ENCODE measurements at places on chromosomes 13 and 19. TPM values are rescaled to one million over a fixed set of nuclear protein-coding genes. Genes with fewer than 3 reads are reported as not detected.

PNMA8A gene
- 17.0 TPM for total RNA-seq

DNA sequence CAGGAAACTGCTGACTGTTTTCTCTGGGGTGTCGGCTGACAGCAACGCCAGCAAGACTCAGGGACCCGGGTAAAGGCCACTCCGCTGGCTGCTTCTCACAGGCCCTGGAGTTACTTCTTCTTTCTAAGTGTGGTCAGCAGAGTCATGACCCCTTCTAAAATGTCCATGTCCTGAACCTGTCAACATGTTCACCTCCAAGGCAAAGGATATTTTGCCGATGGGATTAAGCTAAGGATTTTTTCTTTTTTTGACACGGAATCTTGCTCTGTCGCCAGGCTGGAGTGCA lies 7.9 kb downstream of the PEX11G start:
- no peak overlapping the region for H3K27ac ChIP-seq
- H3K27me3 ChIP-seq: no peaks in the 10 kb centered on the region
- no peaks in the 10 kb centered on the region for H3K36me3 ChIP-seq
- no peak for DNase-seq

GRCh38 chr19:2446381-2446780 lies 10.4 kb downstream of the LMNB2 start:
- no peak overlapping the region for H3K4me3 ChIP-seq
- no peak for DNase-seq
- H3K36me3 ChIP-seq: no peaks in the 10 kb centered on the region
- no peaks in the 10 kb centered on the region for H3K4me1 ChIP-seq
- H3K27me3 ChIP-seq: no peaks in the 10 kb centered on the region

DNA sequence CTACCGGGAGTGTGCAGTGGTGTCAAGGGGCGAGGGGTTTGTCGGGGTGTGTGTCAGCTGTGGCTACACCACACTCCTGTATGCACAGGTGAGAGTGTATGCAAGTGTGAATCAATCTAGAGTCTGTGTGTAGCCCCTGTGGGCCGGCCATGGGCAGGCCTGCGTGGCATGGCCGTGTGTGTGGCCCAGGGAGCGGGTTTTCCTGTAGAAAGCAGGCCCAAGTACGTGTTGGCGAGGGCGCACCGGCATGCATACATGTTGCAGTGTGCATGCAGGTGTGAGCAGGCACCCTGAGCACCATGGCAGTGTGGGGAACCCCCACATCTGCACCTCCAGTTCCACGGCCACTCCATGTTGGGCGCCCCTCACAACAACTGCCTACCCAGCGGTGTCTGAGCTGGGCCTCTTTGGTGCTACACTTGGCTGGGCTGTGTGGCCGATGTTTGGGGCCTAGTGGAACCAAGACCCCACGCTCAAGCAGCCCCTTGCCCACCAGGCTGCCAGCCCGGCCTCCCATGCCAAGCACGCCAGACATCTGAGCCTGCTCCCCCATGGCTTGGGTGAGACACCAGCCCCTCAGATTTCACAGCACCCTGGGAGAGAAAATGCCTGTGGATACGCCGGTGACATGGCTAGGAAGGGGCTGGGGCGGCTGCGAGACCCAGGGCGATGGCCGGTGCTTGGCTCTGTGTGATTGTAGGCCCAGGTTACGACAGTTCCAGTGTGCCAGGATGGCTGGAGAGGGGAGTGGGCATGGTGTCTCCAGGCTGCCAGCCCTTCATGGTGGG lies 2.1 kb downstream of the NFIX start:
- H3K27me3 ChIP-seq: no peaks in the 10 kb centered on the region
- no peaks in the 10 kb centered on the region for H3K36me3 ChIP-seq
- peaks cover 25% of the 10 kb centered on the region for H3K4me1 ChIP-seq
- peak overlapping the region; percentile 97 for H3K27ac ChIP-seq
- no peak for DNase-seq
- H3K4me3 ChIP-seq: peak overlapping the region; percentile 87

DNA sequence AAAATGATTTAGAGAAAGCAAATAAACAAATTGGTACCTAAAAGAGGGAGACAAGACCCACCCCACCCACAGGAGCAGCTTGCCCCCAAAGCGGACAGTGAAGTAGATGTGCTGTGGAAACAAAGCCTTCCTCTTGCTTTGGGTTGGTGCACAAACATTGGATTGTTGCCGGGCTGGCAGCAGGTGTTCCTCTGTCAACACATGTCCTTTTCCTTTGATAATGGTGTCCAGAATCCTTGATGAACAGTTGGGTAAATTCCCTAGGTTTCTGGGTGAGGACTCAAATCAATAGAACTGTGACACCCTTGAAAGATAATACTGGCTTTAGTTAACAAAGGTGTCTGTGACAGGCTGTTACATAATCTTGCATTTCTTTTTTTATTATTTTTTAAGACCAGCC lies 311.8 kb downstream of the SPRY2 start:
- no peaks in the 10 kb centered on the region for H3K36me3 ChIP-seq
- no peak overlapping the region for H3K4me3 ChIP-seq
- no peaks in the 10 kb centered on the region for H3K27me3 ChIP-seq
- no peak overlapping the region for H3K27ac ChIP-seq
- no peak for DNase-seq
- no peaks in the 10 kb centered on the region for H3K4me1 ChIP-seq

DNA sequence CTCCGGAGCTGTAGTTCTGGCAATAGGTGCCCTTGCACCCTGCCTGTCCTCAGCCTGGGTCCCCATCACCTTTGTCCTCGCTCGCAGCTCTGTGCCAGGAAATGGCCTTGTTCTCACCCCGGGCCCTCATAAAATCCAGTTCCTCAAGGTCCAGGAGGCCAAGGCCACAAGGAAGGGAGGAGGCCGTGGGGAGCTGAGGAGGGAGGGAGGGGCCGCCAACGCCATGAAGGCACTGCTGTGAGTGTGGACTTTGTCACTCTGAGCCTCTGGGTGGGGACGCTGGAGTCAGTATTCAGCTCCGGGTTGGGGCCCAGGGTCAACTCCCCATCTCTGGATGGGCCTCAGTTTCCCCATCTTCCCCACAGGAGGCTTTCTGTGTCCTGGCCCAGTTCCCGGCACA lies 9.2 kb upstream of the GNA11 start:
- no peak for DNase-seq
- H3K27ac ChIP-seq: no peak overlapping the region
- H3K27me3 ChIP-seq: no peaks in the 10 kb centered on the region
- no peaks in the 10 kb centered on the region for H3K36me3 ChIP-seq

GRCh38 chr13:27251166-27252091 lies at the start of gene RPL21:
Gene RPL21 (plus strand): TSS chr13:27251558. CDS start chr13:27253777, 2,219 bp downstream.
- no peaks in the 10 kb centered on the region for H3K36me3 ChIP-seq
- peak within 1 kb of the TSS; percentile 82 for H3K4me3 ChIP-seq
- no peaks in the 10 kb centered on the region for H3K27me3 ChIP-seq
- DNase-seq: peak; percentile 93

DNA sequence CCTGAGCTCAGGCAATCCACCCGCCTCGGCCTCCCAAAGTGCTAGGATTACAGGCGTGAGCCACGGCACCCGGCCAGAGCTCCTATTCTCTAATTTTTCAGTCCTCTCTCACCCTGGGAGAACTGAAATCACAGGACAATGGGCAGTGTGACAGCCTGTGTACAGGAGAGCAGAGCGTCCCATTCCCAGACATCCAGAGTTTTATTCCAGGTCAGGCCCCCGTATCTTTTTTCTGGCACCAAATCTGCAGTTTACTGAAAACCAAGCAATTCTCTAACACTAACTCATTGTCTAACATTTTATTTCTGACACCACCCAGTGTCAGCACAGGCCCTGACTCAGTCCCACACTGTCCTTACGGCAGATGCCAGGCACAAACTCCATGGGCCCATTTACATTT lies 6.7 kb downstream of the ZNF708 start:
- no peak for DNase-seq
- H3K27ac ChIP-seq: no peak overlapping the region
- no peaks in the 10 kb centered on the region for H3K4me1 ChIP-seq
- H3K4me3 ChIP-seq: no peak overlapping the region
- H3K27me3 ChIP-seq: no peaks in the 10 kb centered on the region

- no peak overlapping the region for H3K4me3 ChIP-seq
- no peaks in the 10 kb centered on the region for H3K27me3 ChIP-seq
- H3K27ac ChIP-seq: no peak overlapping the region
Measured at GRCh38 chr13:37241786-37242185, 136.3 kb upstream of the CSNK1A1L start.

DNA sequence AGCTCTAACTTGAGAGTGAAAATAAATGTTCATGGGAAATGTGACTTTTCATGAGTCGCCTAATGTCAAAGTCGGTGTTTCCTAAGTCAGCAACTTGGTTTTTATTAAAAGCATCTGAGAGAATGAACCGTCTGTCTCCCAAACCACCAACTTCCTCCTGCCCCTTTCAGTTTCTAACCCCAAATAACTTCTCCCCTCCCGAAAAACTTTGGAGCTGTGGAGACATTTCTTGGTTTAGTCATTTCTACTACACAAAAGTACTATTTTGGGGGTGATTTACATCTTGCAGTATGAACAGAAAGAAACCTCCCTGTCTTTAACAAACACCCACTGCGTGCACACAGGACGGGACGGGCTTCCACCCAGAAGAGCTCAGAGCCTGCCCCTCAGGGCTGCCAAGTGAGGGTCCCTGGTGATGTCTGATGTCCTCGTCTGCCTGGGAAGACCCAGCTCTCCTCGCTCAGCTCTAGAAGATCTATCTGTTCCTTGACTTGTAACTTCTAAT lies 65.0 kb downstream of the RASA3 start:
- peaks cover 7% of the 10 kb centered on the region for H3K4me1 ChIP-seq
- no peaks in the 10 kb centered on the region for H3K27me3 ChIP-seq
- H3K4me3 ChIP-seq: no peak overlapping the region
- no peaks in the 10 kb centered on the region for H3K36me3 ChIP-seq
- H3K27ac ChIP-seq: peak overlapping the region; percentile 81
- no peak for DNase-seq

GRCh38 chr19:43468354-43469159 lies 3.1 kb upstream of the LYPD3 start:
- DNase-seq: no peak
- H3K4me1 ChIP-seq: no peaks in the 10 kb centered on the region
- H3K4me3 ChIP-seq: no peak overlapping the region
- H3K36me3 ChIP-seq: no peaks in the 10 kb centered on the region
- no peak overlapping the region for H3K27ac ChIP-seq

- H3K4me3 ChIP-seq: no peak overlapping the region
- H3K27ac ChIP-seq: no peak overlapping the region
- peaks cover 16% of the 10 kb centered on the region for H3K4me1 ChIP-seq
- no peaks in the 10 kb centered on the region for H3K27me3 ChIP-seq
Measured at GRCh38 chr19:40687525-40688016, 2.9 kb downstream of the NUMBL start.

- no peaks in the 10 kb centered on the region for H3K36me3 ChIP-seq
- DNase-seq: peak; percentile 90
- no peaks in the 10 kb centered on the region for H3K27me3 ChIP-seq
- H3K4me1 ChIP-seq: no peaks in the 10 kb centered on the region
- H3K27ac ChIP-seq: peak overlapping the region; percentile 83
- peak overlapping the region; percentile 9 for H3K4me3 ChIP-seq
Measured at GRCh38 chr19:2602391-2603181, 99.9 kb downstream of the GNG7 start.

GRCh38 chr19:24059563-24060295 lies 27.3 kb upstream of the ZNF254 start:
- H3K4me3 ChIP-seq: no peak overlapping the region
- DNase-seq: no peak
- no peaks in the 10 kb centered on the region for H3K4me1 ChIP-seq
- H3K27me3 ChIP-seq: no peaks in the 10 kb centered on the region
- H3K27ac ChIP-seq: no peak overlapping the region

SOHLH2 gene
- total RNA-seq: 5.1 TPM

DNA sequence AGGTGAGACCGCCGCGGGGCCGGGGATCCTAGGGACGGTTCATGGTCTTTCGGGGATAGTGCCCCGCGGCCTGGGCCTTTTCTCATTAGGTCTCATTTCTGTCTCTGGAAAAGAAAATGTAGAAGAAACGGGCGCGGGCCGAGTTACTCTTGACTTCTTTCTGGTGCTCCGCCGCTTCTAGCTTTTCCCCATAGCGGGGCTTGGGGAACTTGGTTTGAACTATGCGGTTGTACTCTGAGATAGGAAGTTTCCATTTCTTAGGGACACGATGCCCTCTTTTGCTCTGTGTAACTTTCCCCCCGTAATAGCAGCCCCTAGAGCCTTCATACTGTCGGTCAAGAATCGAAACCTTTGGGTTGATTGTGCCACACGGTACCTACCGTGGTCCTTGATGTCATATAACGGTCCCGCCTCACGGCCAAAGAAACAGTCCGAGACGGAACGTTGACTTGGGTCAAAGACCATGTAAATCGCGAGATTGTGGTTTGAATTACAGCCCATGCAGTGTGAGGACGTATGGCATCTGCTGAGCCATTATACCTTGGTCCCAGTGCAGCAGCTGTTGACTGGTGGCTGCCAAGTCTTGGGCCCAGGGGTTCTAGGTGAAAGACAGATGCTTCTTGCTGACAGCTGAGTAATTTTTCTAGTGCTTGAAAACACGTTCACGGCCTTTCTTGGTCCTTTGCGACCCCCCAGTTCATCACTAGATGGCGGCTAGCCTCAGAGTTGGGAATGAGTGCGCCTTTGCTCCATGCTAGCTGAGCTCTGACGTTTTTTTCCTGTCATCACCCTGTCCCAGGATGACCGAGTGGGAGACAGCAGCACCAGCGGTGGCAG lies 487 bp downstream of the RPS5 start:
- no peaks in the 10 kb centered on the region for H3K36me3 ChIP-seq
- no peak for DNase-seq
- H3K27me3 ChIP-seq: no peaks in the 10 kb centered on the region
- H3K4me3 ChIP-seq: peak overlapping the region; percentile 53
- peak overlapping the region; percentile 94 for H3K27ac ChIP-seq

SMIM44 gene
- total RNA-seq: 1.7 TPM

SIGLEC6 gene
- 0.68 TPM for total RNA-seq

LIM2 gene
- not detected for total RNA-seq

SIAH3 gene
- total RNA-seq: 0.06 TPM

DNA sequence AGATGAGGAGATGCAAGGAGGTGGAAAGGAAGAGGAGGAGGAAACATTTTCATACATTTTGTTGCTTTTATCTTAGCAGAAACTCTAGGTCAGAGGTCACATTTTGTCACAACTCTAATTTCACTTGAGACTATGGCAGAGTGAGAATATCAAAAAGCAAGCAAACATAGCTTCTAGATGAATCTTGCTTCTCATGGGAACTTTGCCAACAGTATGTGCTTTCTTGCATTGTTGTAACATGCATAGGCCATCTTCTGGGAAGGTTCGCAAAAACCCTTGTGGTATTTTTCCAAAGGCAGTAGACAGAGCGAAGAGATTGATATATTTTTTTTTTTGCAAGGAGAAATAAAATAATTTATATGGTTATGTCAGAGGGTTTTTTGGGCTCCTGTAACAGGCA lies 291.3 kb downstream of the MTUS2 start:
- no peak overlapping the region for H3K4me3 ChIP-seq
- no peak overlapping the region for H3K27ac ChIP-seq
- H3K4me1 ChIP-seq: no peaks in the 10 kb centered on the region
- no peaks in the 10 kb centered on the region for H3K27me3 ChIP-seq
- no peaks in the 10 kb centered on the region for H3K36me3 ChIP-seq
- no peak for DNase-seq

- no peak for DNase-seq
- no peaks in the 10 kb centered on the region for H3K27me3 ChIP-seq
- no peaks in the 10 kb centered on the region for H3K4me1 ChIP-seq
- no peak overlapping the region for H3K4me3 ChIP-seq
- H3K27ac ChIP-seq: no peak overlapping the region
Measured at GRCh38 chr13:107764046-107764445, 451.3 kb downstream of the LIG4 start.

GRCh38 chr19:46544651-46545050 lies 49.0 kb upstream of the PNMA8B start:
- H3K4me3 ChIP-seq: no peak overlapping the region
- H3K4me1 ChIP-seq: no peaks in the 10 kb centered on the region
- no peak for DNase-seq
- H3K27ac ChIP-seq: no peak overlapping the region
- no peaks in the 10 kb centered on the region for H3K36me3 ChIP-seq

- no peaks in the 10 kb centered on the region for H3K36me3 ChIP-seq
- no peaks in the 10 kb centered on the region for H3K4me1 ChIP-seq
- peaks cover 13% of the 10 kb centered on the region for H3K27me3 ChIP-seq
- peak within 1 kb of the TSS; percentile 37 for H3K4me3 ChIP-seq
Measured at GRCh38 chr13:35475960-35476943, at the start of gene MAB21L1. Gene MAB21L1 (minus strand): TSS chr13:35476689. CDS start chr13:35476138, 551 bp downstream.
